ENCODE measurements at places on chromosomes 6 and 20. TPM values are rescaled to one million over a fixed set of nuclear protein-coding genes. Genes with fewer than 3 reads are reported as not detected.

Gene OR14J1
- not detected for polyA plus RNA-seq

Gene CCN5
- polyA plus RNA-seq, result not detected

- DNase-seq, result no peak
Observed at GRCh38 chr20:23255106-23255505, 95.5 kb upstream of the NXT1 start.

- DNase-seq, result no peak
Observed at GRCh38 chr6:134902936-134903335, 47.0 kb downstream of the ALDH8A1 start.

GRCh38 chr20:60648556-60648955 is 603.5 kb upstream of the CDH4 start:
- no peak for DNase-seq

Gene SRSF12
- not detected for polyA plus RNA-seq

GRCh38 chr6:128847431-128848210 is 35.3 kb upstream of the LAMA2 start:
- no peak for DNase-seq

Measured in immature natural killer cell (primary cell).